ENCODE measurements at places on chromosomes 13 and 19. TPM values are rescaled to one million over a fixed set of nuclear protein-coding genes. Genes with fewer than 3 reads are reported as not detected.

GRCh38 chr13:59364641-59365085 lies 799.1 kb downstream of the DIAPH3 start:
- DNase-seq: no peak

DNA sequence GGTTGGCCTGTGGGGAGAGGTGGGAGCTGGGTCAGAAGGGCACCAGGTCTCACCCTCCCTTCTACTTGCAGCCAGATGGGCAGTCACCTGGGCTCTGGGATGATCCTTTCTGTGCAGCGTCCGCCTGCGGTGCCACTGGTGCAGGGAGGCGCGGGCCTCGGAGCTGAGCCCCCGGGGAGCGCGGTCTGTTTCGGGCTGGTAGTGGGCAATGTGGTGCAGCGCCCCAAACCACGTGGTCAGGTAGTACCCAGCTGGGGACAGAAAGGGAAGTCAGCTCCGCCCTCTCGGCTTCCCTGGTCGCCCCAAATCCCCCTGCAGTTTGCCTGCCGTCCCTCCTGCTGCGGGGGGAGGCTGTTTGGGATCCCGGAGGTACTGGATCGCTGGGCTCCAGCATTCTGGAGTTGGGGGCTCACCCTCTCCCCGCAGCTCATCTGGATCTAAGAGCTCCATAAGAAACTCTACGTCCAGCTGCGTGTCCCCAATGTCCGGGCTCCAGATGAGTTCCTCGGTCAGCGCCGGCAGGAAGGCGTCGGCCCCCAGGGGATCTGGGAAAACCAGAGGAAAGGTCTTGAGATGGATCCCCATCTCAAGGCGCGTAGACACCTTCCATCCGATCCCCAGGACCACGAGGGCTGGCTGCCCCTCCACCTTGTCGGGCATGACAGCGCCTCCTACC lies 8.8 kb downstream of the RINL start:
- DNase-seq: no peak

NLRP4 gene
- total RNA-seq: not detected

GRCh38 chr13:98816406-98816805 lies 63.9 kb upstream of the SLC15A1 start:
- no peak for DNase-seq

POU4F1 gene
- 0.92 TPM for total RNA-seq

Measured in tongue (tissue), 3 donors.